Progenitor cell of endocrine pancreas (in vitro differentiated cells): ENCODE measurements at places on chromosomes 5 and 9.

DNA sequence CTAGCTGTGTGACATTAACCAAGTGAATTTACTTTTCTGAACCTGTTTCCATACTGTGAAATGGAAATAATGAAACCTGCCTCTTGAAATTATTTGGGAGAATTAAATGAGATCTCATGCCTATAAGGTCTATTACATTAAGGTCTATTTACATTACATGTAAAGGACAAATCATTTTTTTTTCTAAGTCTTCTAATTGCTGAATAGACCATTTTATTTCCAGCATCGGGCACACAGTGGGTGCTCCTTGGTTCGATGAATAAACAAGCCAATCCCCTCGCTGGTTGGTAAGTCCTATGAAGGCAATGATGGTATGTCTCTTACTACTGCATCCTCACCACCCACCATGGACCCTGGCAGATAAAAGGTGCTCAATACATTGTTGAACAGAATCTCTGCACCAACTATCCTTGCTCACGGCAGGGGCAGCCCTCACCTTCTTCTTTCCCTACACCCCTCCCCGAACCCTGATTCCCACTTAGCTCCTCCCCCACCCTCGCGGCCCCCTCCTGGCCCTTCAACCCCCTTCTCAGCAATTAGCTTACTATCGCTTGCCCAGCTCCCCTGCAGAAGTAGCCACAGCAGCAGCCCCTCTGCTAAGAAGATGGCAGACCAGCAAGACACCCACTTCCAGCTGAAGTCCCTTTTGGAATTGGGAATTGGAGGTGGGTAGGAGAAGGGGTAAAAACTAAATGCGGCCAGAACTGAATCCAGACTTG, 3.0 kb downstream of the PCDH1 start:
- DNase-seq, result no peak

DNA sequence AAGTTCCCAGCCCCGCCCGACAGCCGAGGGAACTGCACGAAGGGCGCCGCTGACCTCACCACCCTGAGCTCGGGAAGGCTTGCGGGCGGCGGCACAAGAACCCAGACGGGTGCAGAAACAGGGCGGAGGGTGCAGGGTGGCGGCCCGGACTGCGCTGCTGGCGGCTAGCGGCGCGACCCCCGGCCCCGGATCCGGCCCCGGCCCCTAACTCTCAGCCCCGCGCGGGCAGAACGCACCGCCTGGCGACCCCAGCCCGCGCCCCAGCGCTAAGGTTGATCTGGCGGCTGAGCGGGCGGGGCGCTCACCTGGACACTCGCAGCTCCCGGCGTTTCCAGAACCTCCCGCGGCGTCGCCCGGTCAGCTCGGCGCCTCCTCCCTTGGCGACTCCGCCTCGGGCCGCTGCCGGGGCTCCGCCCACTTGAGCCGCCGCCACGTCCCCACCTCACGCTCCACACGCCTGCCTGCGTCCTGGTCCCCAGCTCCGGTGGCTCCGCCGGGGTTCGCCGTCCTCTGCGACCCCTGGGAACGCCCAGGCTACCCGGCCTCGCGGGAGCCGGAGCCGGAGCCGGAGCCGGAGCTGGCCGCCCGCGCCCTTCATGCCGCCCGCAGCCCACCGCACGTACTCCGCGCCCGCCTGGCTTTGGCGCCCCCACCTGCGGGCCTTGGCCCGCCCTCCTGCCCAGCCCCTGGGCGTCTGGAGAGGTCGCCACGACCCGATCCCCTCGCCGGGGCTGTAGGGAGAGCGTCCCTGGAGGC, at the start of gene P4HA2:
TSS of gene P4HA2 (minus strand) at position 369 of the 756 bp plus-strand sequence. CDS start 9,227 bp downstream, outside the sequence.
- peak; percentile 76 for DNase-seq

GRCh38 chr9:116236979-116237378, 83.4 kb downstream of the PAPPA start:
- no peak for DNase-seq

DNA sequence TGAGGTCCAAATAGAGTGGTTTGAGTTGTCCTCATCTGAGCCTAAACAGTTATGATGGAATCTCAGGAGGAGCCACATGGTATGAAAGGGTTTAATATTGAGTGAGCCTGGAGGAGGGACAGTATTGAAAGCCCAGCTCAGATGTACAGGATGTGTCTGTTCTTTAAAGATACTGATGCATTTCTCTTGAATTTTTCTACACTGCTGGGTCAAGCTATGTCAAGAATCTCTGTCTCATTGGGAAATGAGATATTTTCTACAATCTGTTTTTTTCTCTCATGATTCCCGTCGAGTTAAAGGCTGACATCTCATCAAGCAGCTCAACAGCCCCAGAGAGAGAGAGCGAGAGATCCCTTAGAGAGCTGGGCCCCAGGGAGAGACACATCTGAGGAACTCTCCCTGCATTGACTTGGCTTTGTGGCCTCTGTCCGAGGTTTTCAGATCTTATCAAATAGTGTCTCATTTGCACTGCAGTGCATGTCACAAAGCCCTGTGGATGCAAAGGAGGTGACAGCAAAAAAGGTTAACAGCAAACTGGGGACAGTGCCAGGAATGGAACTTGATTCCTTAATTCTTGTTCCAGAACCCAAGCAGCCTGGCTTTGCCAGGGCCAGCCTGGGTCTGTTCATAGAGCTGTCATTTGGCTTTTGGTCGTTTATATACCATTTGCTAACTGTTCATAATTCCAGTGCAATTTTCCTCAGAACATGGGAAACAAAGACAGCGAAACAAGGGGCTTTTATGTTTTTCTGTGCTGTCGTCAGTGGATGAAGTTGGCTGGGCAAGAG, 19.0 kb upstream of the ACTBL2 start:
- DNase-seq, result no peak

- no peak for DNase-seq
Observed at GRCh38 chr5:122402955-122403685, 91.1 kb downstream of the SNCAIP start.

- no peak for DNase-seq
Observed at GRCh38 chr9:136602193-136602885, 56.5 kb upstream of the NOTCH1 start.

GRCh38 chr5:9924614-9925013, 294.5 kb upstream of the TAS2R1 start:
- DNase-seq, result no peak
